ENCODE measurements at places on chromosomes 2 and 18. TPM values are rescaled to one million over a fixed set of nuclear protein-coding genes. Genes with fewer than 3 reads are reported as not detected.

- no peak for ATAC-seq
Measured at GRCh38 chr18:13289481-13290205, 71.1 kb downstream of the LDLRAD4 start.

DNA sequence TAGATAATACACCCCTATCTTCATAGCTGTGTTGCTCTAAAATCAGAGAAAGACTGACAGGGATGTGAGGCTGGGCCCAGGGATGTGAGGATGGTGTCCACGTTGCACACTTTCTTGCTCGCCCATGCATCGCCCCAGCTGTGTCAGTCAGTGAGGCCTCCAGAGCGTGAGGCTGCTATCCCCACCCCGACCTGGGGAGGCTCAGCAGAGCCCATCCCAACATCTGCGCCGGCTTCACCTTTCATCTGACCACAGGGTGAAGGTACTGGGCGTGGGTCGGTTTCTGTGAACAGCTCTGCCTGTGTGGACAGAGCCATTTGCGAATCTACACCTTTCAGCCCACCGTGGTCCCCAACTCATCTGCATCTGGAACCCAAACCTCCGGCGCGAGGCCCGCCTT lies 255.7 kb downstream of the HDAC4 start:
- no peak for ATAC-seq

DNA sequence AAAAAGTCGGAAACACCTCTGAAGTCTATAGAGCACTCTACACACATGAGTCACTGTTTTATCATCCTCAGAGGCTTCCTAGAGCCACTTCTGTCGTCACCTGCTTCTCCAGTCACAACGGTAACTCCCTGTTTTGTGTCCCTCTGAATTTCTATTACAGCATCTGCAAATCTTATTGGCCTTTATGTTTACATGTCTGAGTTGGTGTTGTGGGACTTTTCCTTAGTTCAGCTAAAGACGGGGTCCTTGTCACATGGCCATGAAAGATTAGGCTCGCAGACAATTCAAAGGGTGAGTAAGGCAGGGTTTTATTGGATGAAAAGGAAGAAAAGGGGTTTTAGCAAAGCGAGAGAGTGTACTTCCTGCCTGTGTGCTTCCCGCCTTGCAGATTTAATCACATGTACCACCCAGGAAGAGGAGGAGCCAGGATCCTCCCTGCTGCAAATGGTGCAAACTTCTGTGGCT lies 185.6 kb downstream of the LPIN1 start:
- no peak for ATAC-seq

GRCh38 chr2:160430001-160430344 lies 63.6 kb downstream of the RBMS1 start:
- ATAC-seq: no peak

PMAIP1 gene
- 62.7 TPM for total RNA-seq

Data from activated T-helper 17 cell treated with anti-CD3 and anti-CD28 coated beads, Interleukin-2, amount 50 U/mL, for 72 hours (primary cell).